ENCODE measurements at places on chromosomes 3 and 15.

DNA sequence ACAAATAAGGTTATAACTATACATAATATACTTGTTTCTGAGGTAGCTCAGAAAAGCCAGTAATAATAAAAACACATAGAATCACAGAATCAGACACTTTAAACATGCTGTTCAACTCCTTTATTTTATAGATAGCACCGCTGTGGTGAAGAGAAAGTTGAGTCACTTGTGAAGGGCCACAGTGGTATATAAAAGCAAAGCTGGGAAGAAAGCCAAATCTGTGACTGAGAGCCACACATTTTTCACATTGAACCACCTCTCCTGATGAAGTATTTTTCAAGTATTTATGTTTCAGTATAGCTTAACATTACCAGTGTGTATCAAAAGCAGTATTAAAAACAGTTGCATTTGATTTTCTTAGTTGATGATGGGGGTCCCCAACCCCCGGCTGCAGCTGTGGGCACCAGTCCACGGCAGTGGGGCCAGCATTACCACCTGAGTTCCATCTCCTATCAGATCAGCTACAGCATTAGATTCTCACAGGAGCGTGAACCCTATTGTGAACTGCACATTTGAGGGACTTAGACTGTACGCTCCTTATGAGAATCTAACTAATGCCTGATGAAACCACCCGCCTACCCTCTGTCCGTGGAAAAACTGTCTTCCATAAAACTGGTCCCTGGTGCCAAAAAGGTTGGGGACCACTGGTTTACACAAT is 46.2 kb downstream of the TBL1XR1 start:
- no peak for DNase-seq

- DNase-seq, result no peak
These were observed 67.7 kb downstream of the SCN5A start for GRCh38 chr3:38581774-38582173.

DNA sequence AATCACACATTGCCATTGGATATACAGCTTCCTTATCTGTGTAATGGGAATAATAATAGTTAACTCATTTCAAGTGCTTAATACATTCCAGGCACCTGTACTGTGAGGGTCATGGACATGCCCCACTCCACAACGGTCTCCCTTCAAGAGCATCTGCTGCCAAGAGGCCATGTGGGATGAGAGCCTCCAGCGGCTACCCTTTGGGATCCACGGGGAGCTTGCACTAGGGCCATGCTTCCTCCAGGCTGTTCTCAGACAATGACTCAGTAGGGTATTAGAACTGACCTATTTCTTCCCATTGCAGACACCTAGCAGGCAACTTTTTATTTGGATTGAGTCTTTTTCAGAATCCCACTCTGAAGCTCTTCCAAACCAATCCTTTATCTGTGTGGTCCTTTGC is 1078.9 kb downstream of the TUSC7 start:
- no peak for DNase-seq

- no peak for DNase-seq
These were observed 41.4 kb upstream of the SLC41A3 start for GRCh38 chr3:126125341-126125740.

GRCh38 chr15:95025924-95026728 is 794.8 kb downstream of the MCTP2 start:
- DNase-seq, result no peak

- DNase-seq, result no peak
These were observed 234.4 kb upstream of the ADAMTS9 start for GRCh38 chr3:64922213-64922612.

GRCh38 chr15:37079726-37080125 is 20.6 kb downstream of the MEIS2 start:
- no peak for DNase-seq

GRCh38 chr15:68601206-68602197 is 22.7 kb downstream of the CORO2B start:
- DNase-seq, result no peak

DNA sequence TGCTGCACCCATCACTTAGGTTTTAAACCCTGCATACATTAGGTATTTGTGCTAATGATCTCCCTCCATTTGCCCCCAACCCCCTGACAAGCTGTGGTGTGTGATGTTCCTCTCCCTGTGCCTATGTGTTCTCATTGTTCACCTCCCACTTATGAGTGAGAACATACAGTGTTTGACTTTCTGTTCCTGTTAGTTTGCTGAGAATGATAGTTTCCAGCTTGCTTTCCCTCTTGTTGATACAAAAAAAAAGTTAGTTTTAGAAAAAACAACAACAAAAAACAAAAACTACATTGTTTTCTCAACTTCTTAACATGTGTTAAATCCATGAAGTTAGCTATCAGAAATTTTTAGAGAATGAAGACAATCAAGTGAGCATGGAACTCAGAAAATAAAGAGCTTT is 953.0 kb downstream of the VGLL3 start:
- no peak for DNase-seq

- no peak for DNase-seq
These were observed 21.9 kb downstream of the LSAMP start for GRCh38 chr3:116423374-116423773.

DNA sequence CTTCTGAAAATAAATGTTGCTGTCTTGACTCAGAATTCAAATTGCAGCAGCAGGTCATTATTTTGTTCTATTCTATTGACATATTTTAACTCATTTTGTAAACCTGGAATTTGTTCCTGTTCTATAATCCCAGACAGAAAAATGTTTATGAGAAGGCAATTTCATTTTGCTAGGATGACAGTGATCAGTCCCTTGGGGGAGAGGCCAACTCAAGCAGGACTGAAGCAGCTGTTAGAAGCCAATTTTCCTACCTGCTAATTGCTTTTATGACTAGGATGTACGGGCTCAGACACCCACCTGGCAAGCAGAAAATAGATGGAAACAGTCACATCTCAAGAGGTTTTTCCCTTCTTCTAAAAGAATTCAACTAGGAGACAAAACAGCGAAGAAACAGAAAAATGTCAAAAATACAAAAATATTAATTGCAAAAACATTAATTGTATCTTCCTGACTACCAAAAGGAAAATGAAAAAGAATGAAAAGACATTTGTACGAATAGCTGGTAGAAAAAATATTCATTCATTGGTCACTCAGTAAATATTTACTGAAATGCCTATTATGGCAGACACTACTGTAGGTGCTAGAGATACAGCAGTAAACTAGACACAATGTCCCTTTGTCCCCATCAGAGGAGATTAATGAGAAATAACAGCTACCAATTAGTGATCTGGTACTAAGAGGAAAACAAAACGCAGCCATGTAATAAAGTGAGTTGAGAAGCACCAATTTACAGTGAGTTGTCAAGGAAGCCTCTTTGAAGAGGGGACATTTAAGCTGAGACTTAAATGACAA is 73.5 kb downstream of the PEAK1 start:
- no peak for DNase-seq

DNA sequence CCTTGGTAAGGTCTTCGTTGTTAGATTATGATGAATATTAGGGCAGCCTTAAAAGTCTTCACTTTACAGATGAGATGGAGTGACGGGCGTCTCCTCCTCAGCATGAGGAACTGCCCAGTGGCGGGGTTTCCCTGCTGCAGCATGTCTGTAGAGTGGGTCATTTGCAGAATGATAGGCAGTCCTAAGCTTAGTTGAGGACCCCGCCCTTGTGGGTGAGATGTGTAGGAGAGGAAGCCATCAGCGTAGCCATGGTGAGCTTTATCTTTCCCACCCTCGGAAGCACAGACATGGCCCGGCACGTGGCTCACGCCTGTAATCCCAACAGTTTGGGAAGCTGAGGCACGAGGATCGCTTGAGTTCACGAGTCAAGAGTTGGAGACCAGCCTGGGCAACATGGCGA is 877 bp downstream of the NIT2 start:
- no peak for DNase-seq

DNA sequence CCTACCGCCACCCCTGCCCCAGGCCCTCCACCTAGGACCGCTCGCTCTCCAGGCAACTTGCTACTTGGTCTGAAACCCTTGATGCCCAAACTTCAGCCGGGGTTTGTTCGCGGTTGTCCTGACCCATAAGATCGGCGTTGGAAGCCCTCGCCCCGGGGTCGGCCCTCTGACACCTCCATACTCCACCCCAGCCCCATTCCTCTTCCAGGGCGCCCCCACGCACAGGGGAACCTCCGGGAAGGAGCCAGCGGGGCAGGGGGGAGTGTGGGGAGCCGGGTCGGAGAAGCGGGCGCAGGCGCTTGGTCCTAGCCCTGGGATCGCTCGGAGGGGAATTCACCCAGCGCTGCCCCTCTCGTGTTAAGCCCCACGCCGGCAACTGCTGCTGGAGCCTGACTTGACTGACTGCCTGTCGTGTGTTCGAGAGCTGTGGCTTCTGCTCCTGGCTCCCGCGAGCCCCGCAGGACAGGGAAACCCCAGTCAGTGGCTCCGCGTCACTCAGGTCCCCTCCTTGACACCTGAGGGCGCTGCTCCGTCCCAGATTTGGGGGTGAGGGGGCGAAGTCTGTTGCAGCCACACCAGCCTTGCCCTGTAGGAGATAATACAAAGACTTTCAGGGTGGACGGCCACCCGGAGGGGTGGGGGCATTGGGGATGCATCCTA is 675 bp downstream of the RYR3 start:
- no peak for DNase-seq

- DNase-seq, result no peak
These were observed 60.6 kb upstream of the PLCL2 start for GRCh38 chr3:16824081-16824696.

DNA sequence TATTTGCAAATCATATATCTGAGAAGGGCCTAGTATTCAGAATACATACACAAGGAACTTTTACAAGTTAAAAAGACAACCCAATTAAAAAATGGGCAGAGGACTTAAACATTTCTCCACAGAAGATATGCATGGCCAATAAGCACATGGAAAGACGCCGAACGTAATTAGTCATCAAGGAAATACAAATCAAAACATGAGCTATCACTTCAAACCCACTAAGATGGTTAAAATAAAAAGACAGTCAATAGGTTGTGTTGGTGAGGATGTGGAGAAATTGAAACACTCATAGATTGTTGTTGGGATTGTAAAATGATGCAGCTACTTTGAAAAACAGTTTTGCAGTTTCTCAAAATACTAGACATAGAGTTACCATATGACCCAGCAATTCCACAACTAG is 61.2 kb upstream of the NEO1 start:
- DNase-seq, result no peak

DNA sequence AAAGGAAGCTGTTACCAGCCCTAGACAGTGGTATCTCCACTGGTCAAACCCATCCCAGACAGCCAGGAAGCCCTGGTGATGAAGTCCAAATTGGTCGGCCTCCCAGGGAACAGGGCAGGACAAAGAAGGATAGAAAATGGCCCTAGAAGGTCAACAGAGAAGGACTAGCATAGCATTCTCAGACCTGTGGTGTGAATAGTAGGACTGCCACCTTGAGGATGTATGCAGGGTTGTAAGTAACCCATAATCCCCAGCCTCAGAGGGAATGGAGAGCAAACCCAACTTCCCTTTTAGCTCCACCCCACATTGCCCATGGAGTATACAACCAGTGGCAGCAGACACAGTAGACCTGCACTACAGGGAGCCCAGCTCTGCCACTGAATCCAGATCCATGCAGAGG is 68.6 kb upstream of the EIF1B start:
- no peak for DNase-seq

- DNase-seq, result no peak
These were observed 124.6 kb downstream of the ARRDC4 start for GRCh38 chr15:98085003-98085639.

DNA sequence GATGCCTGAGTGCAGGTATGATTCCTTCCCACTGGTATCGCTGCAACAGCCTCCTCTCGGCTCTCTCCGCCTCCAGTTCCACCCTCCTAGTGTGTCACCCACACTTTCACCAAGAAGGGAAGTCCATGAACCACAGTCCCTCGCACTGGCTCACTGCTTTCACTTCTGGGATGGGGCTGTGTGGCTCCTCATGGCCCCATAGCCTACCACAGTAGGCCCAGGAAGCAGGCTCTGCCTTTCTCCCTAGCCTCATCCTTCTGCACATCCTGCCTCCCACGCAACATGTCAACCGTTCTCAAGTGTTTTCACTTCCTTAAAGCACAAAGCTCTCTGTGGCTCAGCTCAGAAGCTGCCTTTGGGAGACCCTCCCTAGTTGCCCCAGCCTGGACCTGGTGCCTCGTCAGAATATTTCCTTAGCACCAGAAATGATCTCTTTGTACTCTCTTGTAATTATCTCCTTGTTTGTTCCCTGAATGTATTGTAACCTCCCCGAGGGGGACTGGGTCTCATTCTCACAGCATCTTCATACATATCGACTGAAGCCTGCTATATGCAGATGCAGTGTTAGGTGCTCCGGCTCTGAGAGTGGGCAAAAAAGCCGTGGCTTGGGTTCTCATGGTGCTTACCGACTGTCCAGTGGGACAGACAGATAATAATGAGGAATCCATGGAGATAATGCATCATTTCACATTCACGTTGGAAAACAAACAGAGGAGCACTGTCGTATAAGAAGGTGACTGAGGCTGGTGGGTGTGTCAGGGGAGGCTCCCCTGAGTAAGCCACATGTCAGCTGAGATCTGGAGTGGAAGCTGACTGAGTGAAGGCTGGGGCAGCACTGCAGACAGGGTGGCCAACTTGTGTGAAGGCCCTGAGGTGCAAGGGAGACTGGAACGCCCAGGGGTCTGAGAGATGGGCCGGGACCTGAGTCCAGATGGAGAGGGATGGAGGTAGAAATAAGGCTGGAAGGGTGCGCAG is 107.1 kb downstream of the DGKG start:
- DNase-seq, result no peak

DNA sequence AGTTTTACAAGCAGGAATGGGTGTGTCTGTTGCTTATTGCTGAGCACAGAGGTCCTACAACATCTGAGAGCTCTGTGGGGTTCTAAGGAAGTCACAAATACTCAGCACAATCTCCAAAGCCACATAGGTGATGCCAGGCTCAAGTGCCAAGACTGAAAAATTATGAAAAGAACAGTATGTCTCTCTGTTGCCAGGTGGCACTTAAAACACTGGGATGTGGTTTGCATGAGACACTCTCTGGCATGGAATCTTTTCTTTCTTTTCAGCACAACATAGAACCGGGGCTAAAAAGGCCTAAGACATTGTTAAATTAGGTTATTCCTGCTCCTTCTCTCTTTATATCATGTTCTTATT is 127.3 kb upstream of the PRICKLE2 start:
- DNase-seq, result no peak

- DNase-seq, result no peak
These were observed 276.9 kb downstream of the TLE3 start for GRCh38 chr15:69820819-69821218.

- no peak for DNase-seq
These were observed 60.7 kb downstream of the FSIP1 start for GRCh38 chr15:39721893-39722292.

GRCh38 chr3:183274609-183275008 is 21.6 kb downstream of the B3GNT5 start:
- DNase-seq, result no peak

DNA sequence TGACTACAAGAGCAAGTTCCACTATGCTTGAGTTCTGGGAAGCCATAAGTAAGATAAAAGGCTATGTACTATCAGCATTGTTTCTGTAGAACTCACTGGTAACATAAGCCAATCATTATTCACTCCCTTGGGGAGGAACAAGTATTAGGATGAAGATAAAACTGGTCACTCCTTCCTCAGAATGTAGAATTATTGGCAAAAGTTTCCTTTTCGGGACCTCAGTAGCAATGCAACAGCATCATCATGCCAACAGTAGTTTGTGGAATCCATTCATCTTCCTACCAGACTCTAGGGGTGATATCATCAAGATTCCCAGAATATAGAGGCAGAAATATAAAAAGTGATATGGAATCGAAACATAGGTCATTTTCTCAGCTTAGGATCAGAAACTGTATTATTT is 209.5 kb downstream of the PLOD2 start:
- no peak for DNase-seq

Measured in cortex of kidney (tissue), 1 donor.